Stimulated activated CD4-positive, alpha-beta T cell treated with anti-CD3 and anti-CD28 coated beads, Interleukin-12 subunit alpha, Interleukin-12 subunit beta, amount 100 ng/mL, for 48 hours (primary cell): ENCODE measurements at places on chromosomes 6 and 20.

DNA sequence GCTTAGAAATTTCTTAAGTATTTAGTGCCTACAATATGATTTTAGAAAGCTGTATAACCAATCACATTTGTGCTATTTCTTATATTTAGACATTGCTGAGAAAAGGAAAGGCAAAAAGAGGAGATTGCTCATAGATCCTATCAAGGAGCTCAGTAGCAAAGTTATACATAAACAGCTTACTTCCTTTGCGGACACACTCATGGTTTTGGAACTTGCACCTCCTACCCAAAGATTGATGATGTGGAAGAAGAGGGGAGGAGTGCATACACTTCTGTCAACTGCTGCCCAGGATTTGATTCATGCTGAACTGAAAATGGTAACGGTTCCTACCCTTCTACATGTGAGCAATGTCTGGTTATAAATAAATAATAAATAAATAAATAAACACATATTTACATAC, 16.7 kb downstream of the RAD21L1 start:
- no peak for DNase-seq

DNA sequence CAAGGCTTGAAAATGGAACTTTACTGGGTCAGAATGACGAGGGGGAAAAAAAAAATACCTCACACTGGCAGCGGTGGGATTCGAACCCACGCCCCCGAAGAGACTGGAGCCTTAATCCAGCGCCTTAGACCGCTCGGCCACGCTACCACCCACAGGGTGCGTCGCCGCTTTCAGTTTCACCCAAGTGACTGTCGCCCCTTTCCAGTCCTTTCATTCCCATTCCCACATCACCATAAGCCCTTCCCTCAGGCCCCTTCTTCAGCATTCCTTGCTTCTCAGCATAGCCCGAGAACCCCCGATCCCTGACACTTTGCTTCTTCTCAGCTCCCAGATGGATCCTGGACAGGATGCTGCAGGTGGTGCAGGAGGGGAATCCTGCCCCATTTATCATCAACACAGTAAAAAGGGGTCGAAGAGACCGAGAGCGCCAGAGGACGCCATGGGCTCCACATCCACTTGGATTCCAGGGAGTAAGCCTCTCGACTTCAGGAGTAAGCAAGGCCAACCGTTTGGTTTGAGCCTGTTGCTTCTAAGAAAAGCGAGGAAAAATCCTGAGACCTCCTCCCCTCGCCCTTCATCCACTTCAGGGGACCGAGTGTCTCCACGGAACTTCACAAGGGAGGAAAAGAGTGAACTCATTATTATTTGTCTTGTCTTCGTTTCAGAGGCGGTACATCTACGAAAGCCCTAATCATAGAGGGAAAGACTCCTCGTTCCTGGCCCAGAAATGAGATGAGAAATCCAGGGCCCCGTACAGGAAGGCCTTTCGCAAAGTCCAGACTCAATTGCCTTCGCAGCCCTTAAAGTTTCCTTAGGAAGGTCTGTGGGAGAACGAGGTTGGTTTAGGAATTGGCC, 20.0 kb upstream of the TRIM27 start:
- DNase-seq: peak; percentile 76

- no peak for DNase-seq
These were observed 529.7 kb downstream of the TBC1D32 start for GRCh38 chr6:120804612-120805011.

- DNase-seq: peak; percentile 40
These were observed 677 bp downstream of the NEURL2 start for GRCh38 chr20:45890077-45890984.

DNA sequence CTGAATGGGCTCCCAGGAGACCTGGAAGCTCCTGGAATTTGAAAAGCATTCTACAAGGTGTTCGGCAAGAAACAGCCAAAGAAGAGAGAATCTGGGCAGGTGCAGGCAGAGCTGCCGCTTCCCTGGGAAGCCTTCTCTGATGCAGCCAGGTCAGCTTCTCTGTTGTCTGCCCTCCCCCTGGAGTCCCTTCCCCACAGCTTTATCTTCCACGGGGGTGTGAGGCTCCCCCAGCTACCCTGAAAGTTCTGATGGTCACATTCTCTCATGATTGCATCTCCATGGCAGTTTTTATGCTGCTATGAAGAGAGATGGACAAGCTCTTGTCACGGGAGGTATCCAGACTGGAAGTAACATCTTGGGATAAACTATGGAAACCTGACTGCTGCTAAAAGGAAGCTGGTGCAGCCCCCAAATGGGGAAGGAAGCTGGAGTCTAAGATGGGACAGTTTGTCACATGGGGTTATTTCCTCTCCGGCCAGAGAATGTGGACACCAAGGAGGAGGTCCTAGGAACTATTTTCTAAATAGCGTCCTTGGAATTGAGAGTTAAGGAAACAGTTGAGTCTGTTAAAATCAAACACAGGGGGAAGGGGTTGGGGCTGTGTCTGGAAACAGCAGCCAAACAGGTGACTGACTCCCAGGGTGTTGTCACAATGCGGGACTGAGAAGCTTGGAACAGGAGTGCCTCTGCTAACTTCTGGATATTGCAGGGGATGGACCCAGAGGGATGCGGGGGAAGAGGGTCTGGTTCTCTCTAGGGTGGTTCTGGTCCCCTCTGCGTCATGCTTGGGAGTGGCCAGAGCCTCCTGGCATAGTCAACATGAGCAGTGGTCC, 91.1 kb downstream of the ASXL1 start:
- DNase-seq: no peak

DNA sequence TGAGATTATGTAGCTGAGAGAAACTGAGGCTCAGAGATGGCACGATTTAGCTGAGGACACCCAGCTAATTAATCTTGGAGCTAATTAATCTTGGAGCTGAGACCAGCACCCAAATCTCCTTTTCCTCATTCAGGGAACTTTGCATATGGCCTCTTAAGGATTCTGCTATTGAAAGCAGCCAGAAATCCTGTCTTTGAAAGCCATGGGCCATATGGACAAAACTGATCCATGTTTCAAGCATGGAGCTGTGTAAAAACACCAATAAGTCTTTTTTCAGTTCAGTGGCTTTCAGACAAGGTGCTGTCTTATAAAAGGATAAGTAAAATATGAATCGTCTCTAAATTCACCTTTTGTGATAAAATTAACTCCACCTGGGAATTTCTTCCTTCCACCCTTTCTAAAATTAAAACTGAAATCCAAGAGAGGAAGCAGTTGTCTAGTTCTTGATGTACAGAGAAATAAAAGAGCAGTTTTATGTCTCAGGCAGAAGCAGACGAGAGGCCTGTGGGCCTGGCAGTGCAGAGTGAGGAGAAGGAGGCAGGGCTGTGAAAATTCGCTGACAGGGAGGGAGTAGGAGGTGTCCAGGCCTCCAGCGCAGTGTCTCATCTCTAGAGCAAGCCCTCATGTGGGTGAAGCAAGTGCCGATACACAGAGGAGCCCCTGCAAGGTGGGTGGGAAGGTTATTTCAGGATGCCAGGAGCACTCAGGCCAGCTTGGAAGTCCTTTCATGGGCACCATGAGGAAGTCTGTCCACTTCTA, 266.9 kb downstream of the UST start:
- DNase-seq: no peak

GRCh38 chr6:33392595-33392948, 949 bp downstream of the KIFC1 start:
- no peak for DNase-seq

GRCh38 chr6:23977706-23978105, 148.3 kb upstream of the NRSN1 start:
- DNase-seq: no peak

DNA sequence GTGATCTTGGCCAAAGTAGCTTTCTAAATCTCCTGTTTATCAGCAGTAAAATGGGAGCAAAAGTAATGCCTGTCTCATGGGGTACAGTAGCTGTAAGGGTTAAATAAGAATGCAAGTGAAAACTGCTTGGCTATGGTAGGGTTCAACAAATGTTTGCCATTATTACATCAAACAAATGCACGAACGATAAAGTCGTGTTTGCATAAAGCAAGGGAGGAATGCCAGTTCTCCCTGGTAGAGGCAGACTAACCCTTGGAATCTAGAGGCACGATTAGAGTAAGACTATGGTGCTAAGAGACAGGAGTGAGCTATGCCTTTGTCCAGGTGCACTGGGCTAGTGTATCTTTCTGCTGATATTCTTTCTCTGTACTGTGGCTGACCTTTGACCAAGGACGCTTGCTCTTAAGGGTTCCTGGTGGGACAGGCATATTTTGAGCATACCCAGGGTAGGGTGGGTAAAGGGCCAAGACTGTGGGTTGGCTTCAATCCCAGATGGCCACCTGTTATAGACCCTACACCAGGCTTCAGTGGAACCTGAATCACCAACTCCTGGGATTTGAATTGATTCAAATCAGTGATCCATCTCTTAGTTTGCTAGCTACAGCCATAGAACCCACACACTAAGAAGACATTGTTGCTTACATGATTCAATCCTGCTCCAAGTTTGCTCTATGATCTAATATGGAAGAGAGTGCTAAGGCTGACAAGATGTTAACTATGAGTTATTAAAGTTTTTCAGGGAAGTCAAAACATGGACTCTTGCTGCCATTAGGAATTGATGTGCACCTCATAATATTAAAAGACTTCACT, 139.9 kb downstream of the CCDC170 start:
- no peak for DNase-seq

GRCh38 chr6:150592377-150592995, 7.2 kb upstream of the PLEKHG1 start:
- DNase-seq: no peak

DNA sequence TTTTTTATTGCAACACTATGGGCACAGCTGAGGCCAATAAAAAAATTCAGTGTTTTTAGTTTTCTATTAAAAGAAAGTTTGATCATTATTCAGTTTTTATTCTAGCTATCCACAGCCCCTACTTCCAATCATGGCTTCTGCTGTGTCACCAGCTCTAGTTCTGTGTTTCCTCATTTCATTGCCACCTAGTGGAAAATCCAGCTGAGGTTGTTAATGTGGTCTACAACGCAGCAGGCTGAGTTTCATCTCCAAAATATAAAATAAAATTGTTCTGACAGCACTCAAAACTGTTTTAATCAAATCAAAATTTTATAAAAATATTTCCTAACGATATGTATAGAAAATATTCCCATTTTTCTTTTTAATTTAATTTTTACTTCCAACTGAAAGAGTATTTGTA, 13.6 kb downstream of the COL9A1 start:
- no peak for DNase-seq

DNA sequence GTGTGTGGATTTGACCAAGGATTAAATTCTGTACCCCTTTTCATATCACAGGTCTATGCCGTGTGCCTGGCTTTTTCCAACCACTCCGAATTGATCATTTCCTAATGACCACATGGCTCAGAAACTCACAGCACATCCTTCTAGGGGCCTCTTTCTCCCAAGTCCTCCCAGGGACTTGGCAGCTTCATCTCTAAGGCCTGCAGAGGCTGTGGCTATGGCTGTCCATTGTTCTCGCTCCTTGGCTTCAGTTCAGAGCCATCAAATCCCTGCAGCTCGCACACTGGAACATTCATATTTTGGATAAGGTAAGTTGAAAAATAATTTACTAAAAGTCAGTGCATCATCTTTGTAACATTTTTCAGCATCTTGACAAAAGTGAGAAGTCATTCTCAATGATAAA, 497.2 kb upstream of the CDH4 start:
- DNase-seq: no peak

DNA sequence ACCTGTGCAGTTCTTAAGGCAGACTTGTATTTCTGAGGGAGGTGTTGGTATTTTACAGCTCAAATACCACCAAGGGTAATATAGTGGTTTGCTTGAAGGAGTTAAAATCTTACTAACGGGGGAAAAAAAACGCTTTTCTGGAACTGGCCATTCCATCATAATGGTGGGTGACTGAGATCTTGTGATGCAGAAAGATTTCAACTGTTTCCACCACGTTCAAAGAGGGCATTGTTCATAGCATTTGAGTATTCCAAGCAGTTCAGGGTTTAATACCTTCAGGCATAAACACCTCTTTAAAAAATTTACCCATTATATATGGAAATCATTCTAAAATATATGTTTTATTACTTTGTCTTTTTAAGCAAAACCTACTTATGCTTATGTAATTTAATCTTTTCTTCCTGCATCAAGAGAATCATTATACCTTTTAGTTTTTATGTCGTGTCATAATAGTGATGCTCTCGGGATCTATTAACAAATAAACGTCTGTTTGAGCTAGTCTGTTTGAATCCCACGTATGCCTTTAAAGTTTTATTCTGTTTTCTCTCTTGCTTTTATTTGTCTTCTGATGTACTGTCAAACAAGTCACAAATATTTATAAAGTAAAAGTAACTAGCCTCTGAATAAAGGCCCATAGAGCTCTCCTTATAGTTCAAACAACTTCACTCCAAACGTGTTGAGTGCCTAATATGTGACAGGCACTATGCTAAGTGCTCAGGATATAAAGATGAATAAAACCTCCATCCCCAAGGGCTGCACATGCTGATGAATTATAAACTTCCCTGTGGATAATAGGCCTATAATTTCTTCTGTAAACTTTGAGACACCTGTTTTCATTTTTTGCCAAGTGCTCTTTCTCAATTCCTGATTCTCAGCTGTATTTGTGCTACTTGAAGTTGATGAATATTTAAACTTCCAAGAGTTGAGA, 298.8 kb upstream of the FERMT1 start:
- DNase-seq: no peak
